ENCODE measurements at places on chromosomes 2 and 18.

DNA sequence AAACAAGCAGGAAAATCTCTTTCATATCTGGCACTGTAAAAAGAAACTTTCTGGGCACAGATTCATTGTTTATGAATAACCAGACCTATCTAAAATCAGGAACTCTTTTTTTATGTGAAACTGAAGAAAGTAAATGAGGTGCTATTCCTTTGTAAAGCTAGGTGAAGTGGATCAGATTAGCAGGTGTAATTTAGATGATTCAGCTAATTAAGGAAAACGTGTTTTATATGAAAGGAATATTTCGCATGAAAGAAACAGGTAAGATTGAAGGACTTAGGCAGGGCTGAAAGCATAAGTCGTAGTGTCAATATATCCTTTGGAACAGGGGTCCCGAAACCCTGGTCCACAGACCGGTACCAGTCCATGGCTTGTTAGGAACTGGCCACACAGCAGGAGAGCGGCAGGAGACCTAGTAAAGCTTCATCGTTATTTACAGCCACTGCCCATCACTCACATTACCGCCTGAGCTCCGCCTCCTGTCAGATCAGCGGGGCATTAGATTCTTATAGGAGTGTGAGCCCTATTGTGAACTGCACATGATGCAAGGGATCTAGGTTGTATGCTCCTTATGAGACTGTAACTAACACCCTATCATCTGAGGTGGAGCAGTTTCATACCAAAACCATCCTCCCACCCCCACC is 20.3 kb upstream of the XIRP2 start:
- DNase-seq: no peak

DNA sequence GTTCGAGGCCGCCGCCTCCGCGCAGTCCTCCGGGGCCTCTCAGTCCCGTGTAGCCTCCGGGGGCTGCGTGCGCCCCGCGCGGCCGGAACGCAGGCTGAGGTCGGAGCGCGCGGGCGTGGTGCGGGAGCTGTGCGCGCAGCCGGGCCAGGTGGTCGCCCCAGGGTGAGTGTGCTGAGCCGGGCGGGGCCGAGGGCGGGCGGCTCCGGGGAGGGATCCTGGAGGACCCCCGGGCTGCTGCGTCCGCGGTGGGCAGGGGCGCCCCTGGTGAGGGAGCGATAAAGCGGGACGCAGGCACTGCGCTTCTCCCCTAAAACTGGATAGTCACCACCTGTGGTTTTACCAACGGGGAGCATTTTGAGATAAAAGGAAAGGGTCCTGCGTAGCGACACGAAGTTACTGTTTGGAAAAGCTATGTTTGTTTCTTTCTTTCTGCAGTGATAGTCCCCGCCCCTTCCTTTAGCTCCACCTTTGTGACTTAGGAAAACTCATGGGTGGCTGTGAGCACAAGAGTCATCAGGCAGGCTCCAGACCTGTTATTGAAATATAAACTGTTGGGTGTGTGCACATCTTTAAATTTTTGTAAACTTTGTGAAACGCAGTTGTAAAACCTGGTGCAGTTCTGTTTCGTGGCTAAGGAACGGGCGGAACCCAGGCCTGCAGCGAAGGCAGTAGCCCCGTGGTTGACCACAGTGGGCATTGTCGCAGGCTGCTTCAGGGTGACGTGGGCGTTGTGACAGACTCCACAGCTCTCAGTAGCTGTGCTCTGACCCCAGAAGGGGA is 687 bp downstream of the CTDP1 start:
- DNase-seq: no peak

GRCh38 chr2:202261531-202261930 is 4.0 kb upstream of the NOP58 start:
- DNase-seq: no peak

DNA sequence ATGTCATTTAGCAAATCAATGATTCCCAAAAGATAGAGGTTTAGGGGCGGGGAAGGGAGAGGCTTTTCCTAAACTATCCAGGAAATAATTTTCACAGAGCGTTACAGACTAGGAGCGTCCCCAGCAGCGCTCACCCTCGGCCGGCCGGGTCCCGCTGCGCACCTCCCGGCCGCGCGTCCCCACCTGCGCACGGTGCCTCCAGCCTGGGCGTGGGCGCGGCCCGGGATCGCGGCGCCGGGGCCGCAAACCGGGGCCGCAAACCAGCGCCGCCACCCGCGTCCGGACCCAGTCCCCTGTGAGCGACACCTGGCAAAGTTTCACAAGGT is 684 bp upstream of the ZCCHC2 start:
- no peak for DNase-seq

GRCh38 chr2:146873646-146874259 is 971.1 kb upstream of the ACVR2A start:
- no peak for DNase-seq

DNA sequence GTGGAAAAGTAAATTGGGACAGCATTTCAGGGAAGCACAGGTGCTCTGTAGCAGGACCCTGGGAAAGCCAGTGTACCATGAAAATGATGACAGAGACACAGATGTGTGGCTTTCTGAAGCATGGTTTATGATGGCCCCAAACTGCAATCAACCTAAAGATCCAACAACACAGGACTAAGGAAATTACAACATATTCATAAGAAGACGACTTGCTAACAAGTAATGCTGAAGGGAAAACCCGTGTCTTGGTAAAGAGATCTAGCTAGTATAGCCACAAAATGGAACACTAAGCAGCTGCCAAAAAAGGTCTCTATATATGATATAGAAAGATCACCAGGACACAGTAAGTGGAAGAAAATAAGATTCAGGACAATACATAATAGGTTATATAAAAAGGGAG is 53.2 kb downstream of the UXS1 start:
- no peak for DNase-seq

DNA sequence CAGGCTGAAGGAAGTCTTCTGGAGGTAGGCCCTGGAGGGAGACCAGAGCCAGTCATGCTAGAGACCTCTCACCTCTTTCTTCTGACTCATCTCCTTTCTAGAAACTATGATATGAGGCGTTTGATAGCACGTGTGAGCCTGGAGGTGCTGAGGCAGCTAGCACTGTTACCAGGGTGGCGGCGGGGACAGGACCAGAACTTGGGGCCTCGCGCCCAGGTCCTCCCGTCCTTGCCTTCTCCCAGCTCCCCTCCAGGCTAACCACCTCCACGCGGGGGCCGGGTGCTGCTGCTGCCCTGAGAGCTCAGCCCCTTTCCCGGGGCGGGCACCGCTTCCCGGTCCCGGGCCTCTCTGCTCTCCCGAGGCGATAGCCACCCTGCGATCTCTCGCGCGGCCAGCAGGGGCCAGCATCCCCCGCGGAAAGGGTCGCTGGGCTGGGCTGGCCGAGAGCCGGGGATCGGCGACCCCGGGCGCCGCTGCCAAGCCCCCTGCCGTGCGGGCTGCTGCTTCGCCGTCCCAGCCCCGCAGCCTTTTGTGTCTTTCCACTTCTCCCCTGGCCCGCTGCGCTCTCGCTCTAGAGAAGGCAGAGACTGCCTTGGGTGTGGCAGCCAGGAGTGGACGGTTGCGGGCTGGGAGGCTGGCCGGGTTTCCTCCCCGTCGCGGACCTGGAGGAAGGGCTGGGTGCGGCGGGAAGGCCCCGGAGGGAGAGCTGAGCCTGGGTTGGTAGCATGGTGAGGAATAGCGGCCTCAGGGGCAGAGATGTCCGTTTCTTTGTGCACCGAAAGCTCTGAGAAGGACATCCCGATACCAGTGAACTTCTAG is 49.1 kb downstream of the TMEM17 start:
- peak; percentile 47 for DNase-seq
